ENCODE measurements at places on chromosomes 2 and 18.

- DNase-seq, result no peak
Observed at GRCh38 chr2:81437456-81438000, 1133.0 kb upstream of the LRRTM1 start.

- DNase-seq, result no peak
Observed at GRCh38 chr2:197131558-197131855, 179.1 kb downstream of the ANKRD44 start.

DNA sequence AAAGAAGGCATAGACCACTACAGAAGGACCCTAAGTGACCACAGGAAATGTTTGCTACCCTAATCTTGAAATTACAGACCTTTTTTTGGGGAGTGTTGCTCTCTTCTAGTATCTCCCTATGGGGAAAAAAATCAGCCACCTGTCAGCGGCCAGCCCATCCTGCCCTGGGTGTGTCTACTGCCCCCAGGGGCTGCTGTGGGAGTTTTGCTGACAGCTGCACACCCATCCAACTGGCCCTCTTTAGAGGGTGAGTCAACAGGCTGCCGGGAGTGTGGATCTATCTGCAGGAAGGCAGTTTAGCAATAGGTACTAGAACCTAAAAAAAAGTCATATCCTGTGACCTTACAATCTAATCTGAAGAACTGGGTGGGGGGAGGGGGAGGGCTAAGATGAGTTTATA lies 796 bp upstream of the DYSF start:
- no peak for DNase-seq

- DNase-seq, result no peak
Observed at GRCh38 chr18:75691483-75691882, 264.0 kb upstream of the SMIM21 start.

DNA sequence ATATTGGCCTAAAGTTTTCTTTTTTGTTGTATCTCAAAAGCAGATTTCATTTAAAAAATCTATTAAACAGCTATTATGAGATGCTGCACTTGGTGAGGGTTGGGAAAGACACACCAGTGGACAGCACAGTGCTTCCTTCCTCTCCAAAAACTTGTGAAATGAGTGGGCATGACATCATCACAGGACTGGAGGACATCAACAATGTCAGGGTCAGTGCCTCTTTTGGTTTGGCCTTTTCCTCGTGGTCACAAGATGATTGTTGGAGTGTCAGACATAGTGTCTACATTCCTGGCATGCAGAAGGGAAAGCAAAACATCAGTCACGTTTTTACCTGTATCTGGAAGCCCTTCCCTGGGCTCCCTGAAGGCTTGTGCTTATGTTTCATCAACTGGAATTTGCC lies 49.6 kb downstream of the IL1R2 start:
- DNase-seq, result no peak

DNA sequence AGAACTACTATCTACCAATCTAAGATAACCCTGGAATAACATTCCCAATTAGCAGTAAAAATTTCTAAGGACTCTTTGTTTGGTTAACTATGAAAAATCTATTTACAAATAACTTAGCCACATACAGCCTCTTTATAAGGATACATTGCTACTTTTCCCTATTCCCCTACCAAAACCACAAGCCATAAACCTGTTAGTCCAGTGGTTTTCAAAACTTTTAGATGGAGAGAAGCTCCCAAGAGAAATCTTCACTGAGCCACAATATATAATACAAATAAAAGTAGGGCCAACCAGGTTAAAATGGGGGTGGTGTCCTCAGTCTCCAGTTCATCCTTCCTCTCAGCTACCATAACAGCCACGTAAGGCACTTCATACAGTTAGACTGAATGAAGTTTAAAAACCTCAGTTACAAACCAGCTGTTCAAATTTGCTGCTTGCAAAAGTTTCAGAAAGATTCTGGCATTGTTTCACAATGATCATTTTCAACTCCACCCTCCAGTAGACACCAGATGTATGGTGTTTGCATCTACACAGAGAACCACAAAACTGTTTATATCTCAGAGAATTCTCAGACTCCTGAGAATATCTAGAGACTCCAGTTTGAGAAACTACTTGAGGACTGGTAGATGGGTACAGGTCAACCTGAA lies 26.0 kb downstream of the SOS1 start:
- DNase-seq, result no peak

- no peak for DNase-seq
Observed at GRCh38 chr2:230874876-230875275, 10.1 kb downstream of the ITM2C start.

GRCh38 chr2:57884281-57884680 lies 162.3 kb upstream of the VRK2 start:
- DNase-seq, result no peak

- DNase-seq, result no peak
Observed at GRCh38 chr18:9204659-9205058, 68.1 kb downstream of the ANKRD12 start.

- no peak for DNase-seq
Observed at GRCh38 chr2:123566291-123566946, 458.7 kb upstream of the CNTNAP5 start.

DNA sequence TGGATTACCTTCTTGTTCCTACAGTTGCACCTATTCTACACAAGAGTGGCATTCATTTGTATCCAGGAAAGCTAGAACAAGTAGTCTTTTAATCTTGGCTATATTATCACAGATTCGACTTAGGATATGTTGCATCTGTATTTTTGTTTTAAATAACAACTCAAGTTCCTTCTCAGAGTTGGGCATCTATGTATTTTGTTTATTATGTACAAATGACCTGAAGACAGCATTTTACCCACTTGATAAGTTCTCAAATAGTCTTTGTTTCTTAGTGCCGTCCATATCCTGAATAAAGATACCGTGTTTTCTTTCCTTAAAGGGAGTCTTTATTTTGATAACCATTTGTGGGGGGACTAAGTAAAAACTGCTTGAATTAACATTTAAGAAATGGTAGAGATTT lies 2.9 kb downstream of the ITPRID2 start:
- no peak for DNase-seq

DNA sequence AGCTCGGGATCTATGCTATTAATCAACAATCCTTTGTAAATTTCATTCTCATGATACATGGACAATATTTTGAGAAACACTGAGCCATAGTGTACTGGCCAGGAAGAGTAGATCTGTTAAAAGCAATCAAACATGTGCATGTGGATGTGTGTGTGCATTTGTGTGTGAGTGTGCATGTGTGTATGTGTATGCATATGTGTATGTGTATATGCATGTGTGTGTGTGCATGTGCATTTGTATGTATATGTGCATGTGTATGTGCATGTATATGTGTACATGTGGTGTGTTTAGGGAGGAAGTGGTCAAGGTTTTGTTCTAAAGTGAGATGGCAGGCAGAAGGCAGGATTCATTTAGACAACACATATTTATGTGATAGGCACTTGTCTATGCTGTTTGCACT lies 623.8 kb downstream of the ADCYAP1 start:
- no peak for DNase-seq

GRCh38 chr2:158024288-158024898 lies 77.3 kb upstream of the UPP2 start:
- DNase-seq, result peak; percentile 42

DNA sequence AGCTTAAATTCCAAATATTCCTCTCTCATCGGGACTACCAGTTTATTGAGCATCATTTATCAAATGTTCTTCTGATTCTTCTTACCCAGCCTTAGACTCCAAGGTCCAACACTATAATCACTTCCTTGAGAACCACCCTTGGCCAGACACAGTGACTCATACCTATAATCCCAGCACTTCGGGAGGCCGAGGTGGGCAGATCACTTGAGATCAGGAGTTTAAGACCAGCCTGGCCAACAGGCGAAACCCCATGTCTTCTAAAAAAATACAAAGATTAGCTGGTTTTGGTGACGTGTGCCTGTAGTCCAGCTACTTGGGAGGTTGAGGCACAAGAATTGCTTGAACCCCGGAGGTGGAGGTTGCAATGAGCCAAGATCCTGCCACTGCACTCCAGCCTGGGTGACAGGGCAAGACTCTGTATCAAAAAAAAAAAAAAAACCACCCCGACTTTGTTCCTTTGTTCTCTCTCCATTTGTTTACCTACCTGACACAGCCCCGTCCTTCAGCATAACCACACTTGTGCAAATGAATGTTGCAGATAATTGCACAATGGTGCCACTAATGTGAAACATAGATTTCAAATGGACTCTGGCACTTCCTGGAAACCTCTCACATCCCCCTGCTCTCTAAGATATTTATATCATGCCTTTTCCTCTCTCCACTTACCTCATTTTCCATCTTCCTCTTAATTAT lies 38.9 kb upstream of the LPIN2 start:
- no peak for DNase-seq

GRCh38 chr2:224098481-224099230 lies 59.6 kb upstream of the SERPINE2 start:
- DNase-seq, result no peak

DNA sequence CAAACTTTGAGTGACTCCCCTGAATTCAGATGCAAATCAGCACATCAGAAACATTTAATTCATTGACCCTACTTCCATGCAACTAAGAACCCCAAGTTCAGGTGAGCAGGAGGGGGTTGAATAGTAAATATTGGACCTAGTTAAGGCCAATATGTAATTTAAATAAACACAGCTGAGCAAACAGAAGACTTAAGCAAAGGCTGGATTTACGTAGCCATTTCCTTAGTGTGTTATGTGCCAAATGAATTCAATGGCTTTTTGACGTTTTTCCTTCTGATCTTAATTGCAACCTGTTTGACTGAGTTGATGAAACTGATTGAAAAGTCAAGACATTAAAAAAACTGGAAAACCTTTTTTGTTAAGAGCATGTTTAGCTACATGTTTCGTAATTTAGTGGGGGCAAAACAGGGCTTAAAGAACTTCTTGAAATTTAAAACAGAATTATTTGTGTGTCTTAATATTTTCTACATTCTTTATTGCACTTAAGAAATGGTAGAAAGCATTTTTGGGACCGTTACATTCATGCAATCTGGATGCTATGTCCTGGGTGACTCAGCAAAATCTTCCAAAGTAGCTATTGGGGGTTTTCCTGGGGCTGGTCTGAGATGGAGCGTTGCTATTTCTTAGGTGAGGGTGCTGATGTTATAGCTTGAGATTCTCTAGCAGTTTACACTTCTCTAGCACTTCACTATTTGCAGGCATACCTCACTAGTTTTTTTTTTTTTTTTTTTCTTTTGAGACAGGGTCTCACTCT lies 25.5 kb upstream of the KCNE4 start:
- DNase-seq, result no peak

DNA sequence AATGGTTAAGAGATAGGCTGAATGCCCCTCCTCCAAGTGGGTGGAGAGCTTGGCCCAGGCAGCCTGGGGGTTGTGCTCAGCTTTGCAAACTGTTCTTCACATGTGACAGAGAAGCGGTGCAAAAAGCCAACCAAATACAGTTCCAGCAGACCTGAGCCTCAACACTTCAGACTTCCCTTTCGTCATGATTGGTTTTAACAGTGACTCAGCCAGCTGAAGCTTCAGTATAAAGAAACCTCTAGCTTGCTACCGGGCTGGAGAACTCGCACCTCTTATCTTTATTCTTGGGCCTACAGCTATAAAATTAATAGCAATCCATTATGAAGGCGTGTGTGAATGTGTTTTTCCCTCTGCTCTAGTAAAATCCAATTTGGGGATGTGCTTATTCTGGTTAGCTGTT lies 20.0 kb downstream of the SETBP1 start:
- DNase-seq, result no peak

GRCh38 chr18:70641156-70641775 lies 352.4 kb downstream of the SOCS6 start:
- no peak for DNase-seq

- DNase-seq, result no peak
Observed at GRCh38 chr18:63255435-63255834, 64.1 kb downstream of the BCL2 start.

- DNase-seq, result no peak
Observed at GRCh38 chr2:229375251-229375650, 104.2 kb upstream of the PID1 start.

DNA sequence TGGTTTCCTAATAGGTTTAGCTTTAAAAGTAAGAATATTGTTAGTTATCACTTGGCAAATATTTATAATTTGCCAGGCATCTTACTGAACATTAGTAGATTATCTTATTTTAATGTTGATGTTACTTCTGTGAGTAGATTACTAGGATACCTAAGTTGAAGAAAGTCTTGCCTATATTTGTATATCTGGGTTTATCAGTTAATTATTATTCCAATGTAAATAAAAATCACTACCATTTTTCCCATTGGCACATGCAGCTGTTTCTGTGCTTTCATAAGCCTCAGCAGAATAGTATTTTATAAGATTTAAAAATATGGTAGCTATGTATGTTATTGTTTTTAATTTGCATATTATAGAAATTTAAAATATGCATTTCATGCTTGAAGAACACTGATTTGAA lies 16.3 kb upstream of the TRIM43B start:
- no peak for DNase-seq

Data from activated T-cell treated with anti-CD3 and anti-CD28 coated beads for 4 hours (primary cell).